Gastroesophageal sphincter (tissue), 4 donors: ENCODE measurements at places on chromosomes 12 and 14. TPM values are rescaled to one million over a fixed set of nuclear protein-coding genes. Genes with fewer than 3 reads are reported as not detected.

DNA sequence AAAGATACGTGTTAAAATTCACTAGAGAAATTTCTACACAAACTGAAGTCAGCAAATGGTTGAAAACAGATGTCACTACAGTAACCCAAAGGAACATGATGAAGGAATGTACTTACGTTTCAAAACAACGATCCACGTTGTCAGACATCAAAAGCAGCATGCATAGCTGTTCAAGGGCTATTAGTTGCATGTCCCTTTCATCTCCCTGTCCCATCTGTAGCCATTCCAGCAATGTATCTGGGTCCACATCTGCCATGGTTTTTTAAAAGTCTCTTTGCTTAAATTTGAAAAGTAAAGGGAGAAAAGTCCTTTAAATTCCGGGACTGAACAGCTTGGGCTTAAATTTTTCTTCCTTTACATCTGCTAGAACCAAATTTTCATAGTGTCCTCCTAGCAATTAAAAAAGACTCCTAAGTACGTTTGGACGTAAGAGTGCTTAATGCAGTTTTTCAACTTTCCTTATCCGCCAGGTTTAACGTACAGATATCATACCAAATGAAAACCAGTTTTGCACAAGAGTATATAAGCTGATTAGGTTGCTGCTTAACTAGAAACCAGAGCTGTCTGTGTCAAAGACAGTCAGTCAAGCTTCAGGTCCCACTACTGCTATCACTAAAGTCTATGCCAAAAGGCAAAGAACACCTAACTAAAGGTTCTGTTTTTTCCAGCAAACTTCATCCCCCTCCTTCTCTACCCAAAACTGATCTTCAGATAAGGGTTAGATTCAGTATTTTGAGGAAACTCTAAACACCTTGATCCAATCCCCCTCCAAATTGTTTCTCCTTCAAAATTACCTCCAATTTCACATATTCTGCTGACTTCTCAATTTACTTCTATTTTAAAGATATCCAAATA, 1.7 kb downstream of the HECTD1 start:
- H3K36me3 ChIP-seq: peaks cover 21% of the 10 kb centered on the region
- H3K27me3 ChIP-seq: no peaks in the 10 kb centered on the region
- no peak for ATAC-seq
- H3K4me1 ChIP-seq: peaks cover 4% of the 10 kb centered on the region
- H3K27ac ChIP-seq: peak overlapping the region; percentile 100

GRCh38 chr12:62749586-62749985, 185.4 kb downstream of the PPM1H start:
- ATAC-seq: no peak
- no peak overlapping the region for H3K4me3 ChIP-seq
- no peaks in the 10 kb centered on the region for H3K27me3 ChIP-seq
- no peaks in the 10 kb centered on the region for H3K4me1 ChIP-seq

DNA sequence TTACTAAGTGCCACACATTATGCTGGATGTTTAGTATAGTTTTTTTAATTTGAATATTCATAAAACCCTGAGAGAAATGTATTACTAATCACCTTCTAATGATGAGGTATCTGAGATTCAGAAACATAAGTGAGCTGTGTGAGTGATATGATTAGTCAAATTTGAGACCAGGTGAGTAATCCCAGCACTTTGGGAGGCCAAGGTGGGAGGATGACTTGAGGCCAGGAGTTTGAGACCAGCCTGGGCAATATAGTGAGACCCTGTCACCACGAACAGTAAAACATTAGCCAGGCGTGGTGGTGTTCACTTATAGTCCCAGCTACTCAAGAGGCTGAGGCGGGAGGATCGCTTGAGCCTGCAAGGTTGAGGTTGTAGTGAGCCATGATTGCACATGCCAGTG, 438.4 kb downstream of the RAD51B start:
- peaks cover 49% of the 10 kb centered on the region for H3K4me1 ChIP-seq
- no peaks in the 10 kb centered on the region for H3K27me3 ChIP-seq
- no peak overlapping the region for H3K4me3 ChIP-seq
- H3K36me3 ChIP-seq: no peaks in the 10 kb centered on the region

GRCh38 chr12:95484524-95484923, 10.6 kb downstream of the METAP2 start:
- H3K27me3 ChIP-seq: no peaks in the 10 kb centered on the region
- no peaks in the 10 kb centered on the region for H3K36me3 ChIP-seq
- no peak overlapping the region for H3K27ac ChIP-seq
- ATAC-seq: no peak
- H3K4me3 ChIP-seq: no peak overlapping the region
- no peaks in the 10 kb centered on the region for H3K4me1 ChIP-seq

DNA sequence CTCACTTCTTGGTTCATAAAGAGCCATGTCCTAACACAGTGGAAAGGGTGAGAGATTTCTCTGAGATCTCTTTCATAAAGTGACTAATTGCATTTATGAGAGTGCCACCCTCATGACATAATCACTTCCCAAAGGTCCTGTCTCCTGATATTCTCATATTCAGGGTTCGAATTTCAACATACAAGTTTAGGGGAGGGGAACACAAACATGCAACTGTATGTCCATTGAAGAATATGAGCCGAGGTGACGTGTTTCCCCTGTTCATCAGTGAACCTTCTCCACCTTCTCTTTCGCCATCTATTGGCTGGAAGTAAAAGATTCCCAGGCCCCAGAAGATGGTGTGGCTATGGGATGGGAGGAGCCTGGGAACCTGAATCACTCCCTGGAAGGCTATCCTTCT, 354.2 kb upstream of the ATP2B1 start:
- no peak overlapping the region for H3K4me3 ChIP-seq
- no peak overlapping the region for H3K27ac ChIP-seq
- H3K27me3 ChIP-seq: no peaks in the 10 kb centered on the region
- H3K36me3 ChIP-seq: no peaks in the 10 kb centered on the region

GRCh38 chr14:105213361-105213760, 32.2 kb upstream of the NUDT14 start:
- H3K27ac ChIP-seq: no peak overlapping the region
- H3K27me3 ChIP-seq: no peaks in the 10 kb centered on the region

The PTGR2 gene
- total RNA-seq: 3.3 TPM

- H3K27ac ChIP-seq: peak overlapping the region; percentile 100
- peaks cover 12% of the 10 kb centered on the region for H3K4me1 ChIP-seq
- no peaks in the 10 kb centered on the region for H3K36me3 ChIP-seq
- H3K4me3 ChIP-seq: no peak overlapping the region
- no peaks in the 10 kb centered on the region for H3K27me3 ChIP-seq
Measured at GRCh38 chr12:106249411-106250135, 1.8 kb upstream of the CKAP4 start.

The NABP2 gene
- total RNA-seq: 24.1 TPM

The RBMS2 gene
- 27.4 TPM for total RNA-seq

GRCh38 chr12:87925021-87925420, 104.2 kb downstream of the C12orf50 start:
- peaks cover 7% of the 10 kb centered on the region for H3K27me3 ChIP-seq
- no peak overlapping the region for H3K27ac ChIP-seq
- no peak overlapping the region for H3K4me3 ChIP-seq
- H3K4me1 ChIP-seq: no peaks in the 10 kb centered on the region
- H3K36me3 ChIP-seq: no peaks in the 10 kb centered on the region

DNA sequence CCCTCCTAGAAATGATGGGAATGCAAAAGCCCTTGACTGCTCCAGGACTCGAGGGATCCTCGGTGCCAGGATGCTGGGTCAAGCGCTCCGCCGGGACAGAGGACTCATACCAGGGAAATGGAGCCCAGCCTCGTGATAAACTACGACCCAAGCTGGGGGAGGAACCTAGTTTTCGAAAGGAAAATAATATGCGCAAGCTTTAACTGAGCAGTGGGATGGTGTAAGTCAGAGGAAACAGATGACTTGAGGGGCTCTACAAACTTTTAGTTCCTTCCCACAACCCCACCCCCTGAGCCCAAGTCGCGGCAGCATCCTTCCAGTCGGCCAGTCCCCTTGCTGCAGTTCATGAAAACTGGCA, 654 bp upstream of the SUPT16H start:
- H3K27ac ChIP-seq: peak overlapping the region; percentile 90
- no peaks in the 10 kb centered on the region for H3K36me3 ChIP-seq
- H3K4me3 ChIP-seq: peak overlapping the region; percentile 70
- ATAC-seq: no peak
- no peaks in the 10 kb centered on the region for H3K4me1 ChIP-seq
- H3K27me3 ChIP-seq: no peaks in the 10 kb centered on the region

DNA sequence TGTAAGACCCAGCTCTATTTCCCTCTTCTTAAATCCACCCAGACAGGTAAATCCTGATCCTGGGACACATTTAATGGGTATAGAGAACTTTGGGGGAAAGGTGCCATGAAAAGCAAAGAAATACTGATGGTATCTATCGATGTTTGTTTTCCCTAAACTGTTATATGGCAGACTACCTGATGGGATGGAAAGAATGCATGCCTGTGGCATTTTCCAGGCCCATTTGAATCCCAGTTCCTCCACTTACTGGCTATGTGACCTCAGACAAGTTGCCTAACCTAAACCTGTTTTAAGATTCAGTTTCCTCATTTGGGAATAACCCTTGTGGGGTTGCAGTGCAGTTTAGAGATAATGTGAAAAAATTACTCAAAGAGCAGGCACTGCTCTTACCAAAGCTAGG, 404.5 kb downstream of the FUT8 start:
- H3K4me1 ChIP-seq: no peaks in the 10 kb centered on the region
- no peak for ATAC-seq
- H3K4me3 ChIP-seq: no peak overlapping the region
- H3K36me3 ChIP-seq: no peaks in the 10 kb centered on the region
- peaks cover 16% of the 10 kb centered on the region for H3K27me3 ChIP-seq
- H3K27ac ChIP-seq: no peak overlapping the region

The DBX2 gene
- not detected for total RNA-seq

DNA sequence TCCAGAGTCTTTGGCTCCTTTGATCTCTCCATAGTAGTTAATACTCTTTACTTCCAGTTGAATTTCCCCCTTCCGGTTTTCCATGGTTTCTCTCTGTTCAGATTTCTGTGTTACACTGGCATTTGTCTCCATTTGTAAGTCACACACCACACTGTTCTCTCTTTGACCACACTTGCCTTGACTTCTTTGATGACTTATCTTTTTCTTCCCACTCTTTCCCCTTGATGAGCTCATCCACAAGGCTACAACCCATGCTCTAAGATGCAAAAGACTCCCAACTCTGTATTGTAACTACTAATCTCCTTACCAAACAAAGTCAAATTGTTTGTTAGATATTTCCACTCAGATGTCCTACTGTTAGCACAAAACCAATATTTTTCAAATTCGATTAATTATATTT, 242.7 kb upstream of the E2F7 start:
- H3K4me1 ChIP-seq: no peaks in the 10 kb centered on the region
- H3K36me3 ChIP-seq: no peaks in the 10 kb centered on the region
- no peaks in the 10 kb centered on the region for H3K27me3 ChIP-seq
- ATAC-seq: no peak
- H3K4me3 ChIP-seq: no peak overlapping the region

The LRCOL1 gene
- not detected for total RNA-seq

The TSPAN9 gene
- 30.2 TPM for total RNA-seq

The SYNE3 gene
- 20.0 TPM for total RNA-seq

GRCh38 chr14:89015016-89015415, 190.6 kb downstream of the TTC8 start:
- peaks cover 11% of the 10 kb centered on the region for H3K27me3 ChIP-seq
- no peak overlapping the region for H3K4me3 ChIP-seq
- H3K4me1 ChIP-seq: no peaks in the 10 kb centered on the region

DNA sequence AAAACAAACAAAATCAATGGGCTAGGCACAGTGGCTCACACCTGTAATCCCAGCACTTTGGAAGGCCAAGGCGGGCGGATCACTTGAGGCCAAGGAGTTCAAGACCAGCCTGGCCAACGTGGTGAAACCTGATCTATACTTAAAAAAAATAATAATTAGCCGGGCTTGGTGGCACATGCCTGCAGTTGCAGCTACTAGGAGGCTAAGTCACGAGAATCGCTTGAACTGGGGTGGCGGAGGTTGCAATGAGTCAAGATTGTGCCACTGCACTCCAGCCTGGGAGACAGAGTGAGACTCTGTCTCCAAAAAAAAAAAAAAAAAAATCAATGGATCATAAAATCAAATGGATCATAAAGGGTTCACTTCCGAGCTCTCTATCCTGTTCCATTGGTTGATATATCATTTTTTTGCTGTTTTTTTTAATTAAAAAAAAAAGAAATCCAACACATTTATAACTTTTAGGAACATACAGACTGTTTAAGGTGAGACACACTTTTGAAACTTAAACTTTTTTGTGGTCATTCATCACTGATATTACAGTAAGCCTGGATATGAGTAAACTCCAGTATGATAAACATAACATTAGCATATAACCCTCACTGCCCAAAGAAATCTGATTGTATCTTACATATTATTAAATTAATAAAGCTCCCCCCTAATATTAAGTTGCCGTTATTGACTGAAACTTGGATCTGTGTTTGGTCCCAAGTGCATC, 22.1 kb downstream of the MOK start:
- no peak overlapping the region for H3K27ac ChIP-seq
- no peaks in the 10 kb centered on the region for H3K27me3 ChIP-seq
- H3K4me1 ChIP-seq: no peaks in the 10 kb centered on the region
- no peak for ATAC-seq

GRCh38 chr12:52228366-52228765, 4.7 kb upstream of the KRT7 start:
- H3K36me3 ChIP-seq: no peaks in the 10 kb centered on the region
- H3K4me1 ChIP-seq: no peaks in the 10 kb centered on the region
- peaks cover 45% of the 10 kb centered on the region for H3K27me3 ChIP-seq
- no peak overlapping the region for H3K27ac ChIP-seq
- H3K4me3 ChIP-seq: no peak overlapping the region
- ATAC-seq: no peak
